ENCODE measurements at places on chromosomes 3 and 15.

DNA sequence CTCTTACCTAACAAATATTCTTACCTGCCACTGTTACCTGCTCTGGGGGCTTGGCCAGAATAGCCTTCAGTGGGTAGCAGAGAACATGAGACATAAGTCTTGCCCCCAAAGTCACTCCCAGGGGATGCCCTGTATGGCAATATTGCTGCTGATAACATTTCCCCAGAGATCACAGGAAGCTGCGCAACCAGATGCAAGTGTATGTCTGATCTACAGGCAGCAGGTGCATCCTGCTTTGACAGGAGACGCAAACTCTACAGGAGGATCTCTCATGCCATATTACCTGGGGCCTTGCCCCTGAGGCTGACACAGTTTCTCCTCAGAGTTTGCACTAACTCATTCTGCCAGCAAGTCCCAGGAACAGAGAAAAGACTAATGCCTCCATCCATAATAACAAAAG is 174.4 kb upstream of the LPP start:
- DNase-seq = no peak

DNA sequence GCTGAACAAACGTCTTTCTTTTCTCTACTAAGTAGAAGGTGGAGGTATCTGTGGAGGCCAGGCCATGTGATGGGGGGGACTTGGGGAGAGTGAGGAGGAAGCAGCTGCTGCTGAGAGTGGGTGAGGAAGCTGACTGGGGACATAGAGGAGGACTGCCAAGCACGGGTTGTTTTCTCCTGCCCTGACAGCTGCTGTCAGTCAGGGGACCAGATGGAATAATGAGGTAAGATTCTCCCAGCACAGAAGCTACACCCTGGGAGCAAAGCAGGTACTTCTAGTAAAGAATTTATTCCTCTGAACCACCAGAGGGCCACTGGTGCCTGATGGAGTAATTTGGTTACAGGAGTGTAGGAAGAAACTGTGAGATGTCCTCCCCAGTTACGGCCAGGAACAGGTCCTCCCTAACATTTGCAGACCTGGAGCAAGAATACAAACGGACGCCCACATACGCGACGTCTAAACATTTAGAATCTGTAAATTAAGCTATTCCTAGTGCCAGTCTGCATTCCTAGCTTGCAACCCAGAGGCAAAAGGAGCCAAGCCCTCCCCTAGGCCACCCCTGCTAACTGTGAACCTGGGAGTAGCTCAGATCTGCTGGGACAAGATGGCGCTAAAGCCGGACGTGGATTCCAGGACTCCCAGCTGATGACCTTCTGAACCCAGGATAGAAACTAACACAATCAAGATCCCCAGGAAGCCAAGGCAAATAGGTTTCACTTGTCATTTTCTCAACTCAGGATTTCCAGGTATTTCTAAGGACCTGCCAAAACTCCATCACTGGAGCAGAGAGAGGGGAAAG is 14.8 kb downstream of the CRYGS start:
- DNase-seq = no peak

GRCh38 chr3:182971637-182972036 is 8.7 kb downstream of the DCUN1D1 start:
- DNase-seq = no peak

DNA sequence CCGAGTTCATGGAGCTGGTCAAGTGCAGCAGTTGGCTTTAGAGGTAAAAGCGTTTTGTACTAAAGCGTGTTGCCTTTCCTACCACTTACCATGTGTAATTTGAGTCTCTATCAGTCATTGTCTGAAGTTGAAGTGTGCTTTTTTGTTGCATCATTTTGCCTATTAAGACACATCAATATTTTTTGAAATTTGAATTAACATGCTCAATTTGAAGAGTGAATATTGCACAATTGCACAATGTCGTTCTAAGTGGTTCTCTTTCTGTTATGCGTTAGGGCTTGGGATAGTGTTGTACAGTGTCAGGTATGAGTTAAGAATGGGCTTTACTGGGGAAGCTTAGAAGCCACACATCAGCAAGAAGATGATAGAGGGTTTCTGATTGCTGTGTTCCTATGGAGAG is 84.0 kb upstream of the ACKR4 start:
- DNase-seq = no peak

DNA sequence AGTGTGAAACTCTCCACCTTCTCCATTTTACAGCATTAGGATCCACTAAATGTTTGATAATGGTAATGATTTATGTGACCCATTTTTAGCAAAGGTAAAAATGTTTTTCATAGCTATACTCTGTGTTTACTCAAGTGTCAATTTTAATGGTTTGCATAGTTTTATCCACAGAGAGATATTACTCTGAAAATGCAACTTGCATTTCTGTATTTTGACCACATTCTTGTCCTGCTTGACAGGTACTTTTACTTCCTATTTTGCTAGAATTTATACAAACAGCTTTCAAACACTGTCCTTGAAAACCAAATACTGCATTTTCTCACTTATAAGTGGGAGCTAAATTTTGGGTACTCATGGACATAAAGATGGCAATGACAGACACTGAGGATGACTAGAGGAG is 62.9 kb downstream of the SERPINI1 start:
- no peak for DNase-seq

- DNase-seq = no peak
These were observed 24.2 kb upstream of the NR2F2 start for GRCh38 chr15:96306321-96306720.

- DNase-seq = no peak
These were observed 44.5 kb downstream of the ST6GAL1 start for GRCh38 chr3:186974824-186975313.

- DNase-seq = peak; percentile 65
These were observed 152.3 kb downstream of the FBN1 start for GRCh38 chr15:48493084-48493762.

GRCh38 chr3:188906236-188906635 is 265.5 kb upstream of the TPRG1 start:
- DNase-seq = no peak

DNA sequence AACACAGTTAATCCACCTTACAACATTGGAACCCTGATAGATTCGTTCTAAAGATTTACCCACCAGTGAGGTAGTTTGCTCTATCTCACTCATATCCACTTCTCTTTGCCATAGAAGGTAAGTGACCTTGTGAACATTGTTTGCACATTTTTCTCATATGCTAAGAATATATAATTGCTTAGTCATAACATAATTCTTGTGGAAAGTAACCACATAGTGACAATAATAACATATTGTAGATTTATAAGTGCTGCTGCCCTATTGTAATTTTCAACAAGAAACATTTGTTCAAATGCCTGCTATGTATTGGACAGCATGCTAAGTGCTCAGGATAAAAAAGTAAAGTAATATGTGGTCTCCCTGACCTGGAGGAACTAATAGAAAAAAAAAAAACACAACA is 554.2 kb upstream of the KCNMB2 start:
- no peak for DNase-seq

DNA sequence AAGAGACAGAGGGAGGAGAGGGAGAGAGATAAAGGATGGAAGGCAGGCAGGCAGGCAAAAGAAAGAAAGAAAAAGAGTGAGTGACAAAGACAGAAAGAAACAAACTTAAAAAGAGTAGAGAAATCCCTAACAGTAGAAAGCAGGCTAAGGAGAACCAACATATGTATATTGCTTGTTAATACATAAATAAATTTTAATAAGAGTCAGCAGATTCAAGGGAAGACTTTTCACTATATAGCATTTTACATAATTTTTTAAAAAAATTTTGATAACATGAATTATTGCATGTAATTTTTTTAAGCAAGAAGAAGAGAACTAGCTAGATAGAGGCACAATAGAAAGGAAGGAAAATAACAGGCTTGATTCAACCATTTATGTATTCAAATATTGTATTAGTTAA is 291.6 kb downstream of the KCNH8 start:
- no peak for DNase-seq

- DNase-seq = no peak
These were observed 25.7 kb upstream of the CLDN16 start for GRCh38 chr3:190362258-190362657.

DNA sequence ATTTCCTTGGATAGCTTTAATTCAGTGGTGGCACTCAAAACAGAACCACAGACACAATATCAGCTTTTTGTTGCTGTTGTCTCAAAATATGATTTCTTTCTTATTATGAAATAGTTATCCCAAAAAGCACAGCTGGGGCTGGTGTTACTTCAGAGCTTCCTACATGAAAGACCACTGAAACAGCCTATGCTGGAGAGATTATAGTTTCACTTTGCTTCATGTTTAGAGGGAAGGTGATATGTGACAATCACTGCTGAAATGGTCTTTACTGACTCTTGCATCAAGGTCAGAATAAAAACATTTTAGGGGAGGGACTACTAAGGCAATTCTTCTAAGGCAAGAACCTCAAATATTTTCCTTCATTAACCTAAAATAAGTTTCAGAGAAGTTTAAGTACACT is 190.7 kb downstream of the TNIK start:
- no peak for DNase-seq

DNA sequence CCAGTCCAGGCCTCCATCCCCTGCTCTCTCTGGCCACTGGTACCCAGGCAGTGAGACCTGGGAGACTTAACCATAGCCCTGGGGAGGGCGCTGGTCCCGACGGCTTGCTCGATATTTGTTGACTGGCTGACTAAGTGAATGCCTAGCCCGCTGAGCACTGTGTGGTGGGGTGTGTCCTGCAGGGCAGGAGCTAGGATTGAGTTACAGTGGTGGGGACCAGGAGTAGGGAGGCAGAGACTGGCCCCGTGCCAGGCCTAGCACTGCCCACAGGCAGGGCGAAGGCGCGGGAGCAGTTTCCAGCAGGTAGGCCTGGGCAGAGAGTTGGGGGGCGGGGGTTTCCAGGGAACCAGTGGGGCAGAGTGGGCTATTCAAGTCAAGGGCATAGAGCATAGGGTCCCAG is at the start of gene VILL:
Gene VILL (plus strand): TSS at position 260 of the 400 bp plus-strand sequence. CDS start 2,887 bp downstream, outside the sequence.
- DNase-seq = no peak

DNA sequence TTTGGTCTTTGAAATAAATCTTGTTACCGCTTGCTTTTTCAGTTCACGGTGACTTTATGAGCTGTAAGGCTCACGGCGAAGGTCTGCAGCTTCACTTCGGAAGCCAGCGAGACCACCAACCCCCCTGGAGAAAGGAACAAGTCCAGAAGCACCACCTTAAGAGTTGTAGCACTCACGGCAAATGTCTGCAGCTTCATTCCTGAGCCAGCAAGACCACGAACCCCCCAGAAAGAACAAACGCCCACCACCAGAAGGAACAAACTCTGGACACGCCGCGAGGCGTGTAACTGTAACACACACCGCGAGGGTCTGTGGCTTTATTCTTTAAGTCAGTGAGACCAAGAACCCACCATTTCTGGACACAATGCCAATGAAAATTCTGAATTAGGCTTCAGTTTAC is 28.8 kb downstream of the GOLGA6A start:
- DNase-seq = no peak

DNA sequence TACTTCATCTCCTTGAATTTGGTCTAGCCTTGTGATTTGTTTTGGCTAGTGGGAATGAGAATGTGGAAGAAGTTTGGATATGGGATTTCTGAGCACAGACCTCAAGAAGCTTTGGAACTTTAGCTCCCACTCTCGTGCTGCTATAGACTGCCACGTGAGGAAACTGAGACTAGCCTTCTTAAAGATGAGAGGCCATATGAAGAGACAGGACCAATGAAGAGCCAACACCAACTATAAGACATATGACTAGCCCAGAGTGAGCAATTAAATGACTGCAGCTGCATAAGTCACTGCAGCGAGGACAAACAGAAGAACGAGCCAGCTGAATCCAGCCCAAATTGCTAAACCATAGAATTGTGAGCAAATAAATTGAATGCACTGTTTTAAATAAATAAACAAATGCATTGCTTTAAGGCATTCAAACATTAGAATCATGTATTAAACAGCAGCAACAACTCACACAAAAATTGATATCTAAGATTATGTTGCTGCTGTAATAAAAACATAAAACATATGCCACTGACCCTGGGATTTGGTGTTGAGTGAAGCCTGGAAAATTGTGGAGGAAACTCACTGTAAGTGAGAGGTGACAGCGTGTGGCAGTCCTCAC is 15.7 kb upstream of the CNTN4 start:
- no peak for DNase-seq

- no peak for DNase-seq
These were observed 209.2 kb upstream of the NR2F2 start for GRCh38 chr15:96121086-96121920.

GRCh38 chr15:100526027-100526481 is 2.7 kb downstream of the CERS3 start:
- no peak for DNase-seq

GRCh38 chr3:189488241-189488767 is 142.9 kb upstream of the TP63 start:
- DNase-seq = peak; percentile 74

Measured in brain pericyte (primary cell).